ENCODE measurements at places on chromosomes 11 and 22.
A peak's percentile ranks its signal among the peaks of the same experiment; 100 is the strongest.

DNA sequence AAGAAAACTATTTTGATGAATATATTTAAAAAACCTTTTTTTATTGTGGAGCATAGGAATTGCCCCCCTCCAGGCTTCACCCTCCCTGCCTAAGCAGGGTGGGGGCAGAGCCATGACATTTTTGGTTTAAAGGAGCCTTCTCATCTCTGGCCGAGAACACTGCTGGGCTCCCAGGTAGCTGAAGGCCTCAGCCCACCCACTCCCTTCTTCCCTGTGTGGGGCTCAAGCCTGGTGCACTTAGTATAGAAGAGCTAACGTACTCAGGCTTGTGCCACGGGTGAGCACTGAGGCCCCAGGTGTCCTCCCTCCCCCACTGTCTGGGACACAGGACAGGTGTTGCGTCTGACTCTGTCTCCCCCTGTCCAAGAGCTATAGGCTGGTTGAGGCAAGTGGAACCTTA lies 2.2 kb upstream of the IL18BP start:
- no peak for DNase-seq

GRCh38 chr22:29300467-29300806 lies 6.0 kb upstream of the GAS2L1 start:
- DNase-seq = no peak

DNA sequence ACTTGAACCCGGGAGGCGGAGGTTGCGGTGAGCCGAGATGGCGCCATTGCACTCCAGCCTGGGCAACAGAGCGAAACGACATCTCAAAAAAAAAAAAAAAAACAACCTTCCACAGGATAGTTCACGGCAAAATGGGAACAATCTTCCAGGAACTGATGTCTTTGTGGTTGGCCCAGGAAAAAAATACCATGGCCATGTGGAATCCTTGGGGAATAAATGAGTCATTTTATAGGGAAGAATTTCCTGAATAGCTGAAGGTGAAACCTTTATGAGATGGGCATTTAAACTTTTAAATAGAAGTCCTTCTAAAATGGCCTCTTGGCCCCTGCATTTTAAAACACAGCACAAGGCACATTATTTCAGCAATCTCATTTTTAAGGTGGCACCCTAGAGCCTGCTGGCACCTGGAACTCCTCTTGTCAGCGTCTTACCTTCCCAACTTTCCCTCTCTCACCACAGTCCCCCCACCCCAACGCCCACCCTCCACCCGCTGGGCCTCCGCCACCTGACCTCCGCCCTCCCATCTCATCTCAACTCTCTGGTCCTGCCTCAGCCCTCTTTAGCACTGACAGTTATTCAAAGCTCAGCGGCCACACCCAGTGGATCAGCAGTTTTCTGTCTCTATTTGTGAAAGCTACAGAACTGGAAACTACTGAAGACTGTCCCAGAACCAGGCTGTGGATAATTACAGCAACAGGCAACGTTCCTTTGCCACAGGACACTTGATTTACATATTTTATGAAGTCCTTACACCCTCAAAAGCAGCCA lies 43.1 kb downstream of the SCGB1A1 start:
- DNase-seq = no peak

GRCh38 chr11:117380676-117381075 lies 53.0 kb downstream of the CEP164 start:
- DNase-seq = no peak

GRCh38 chr11:65452806-65453490 lies 30.4 kb downstream of the NEAT1 start:
- DNase-seq = no peak

DNA sequence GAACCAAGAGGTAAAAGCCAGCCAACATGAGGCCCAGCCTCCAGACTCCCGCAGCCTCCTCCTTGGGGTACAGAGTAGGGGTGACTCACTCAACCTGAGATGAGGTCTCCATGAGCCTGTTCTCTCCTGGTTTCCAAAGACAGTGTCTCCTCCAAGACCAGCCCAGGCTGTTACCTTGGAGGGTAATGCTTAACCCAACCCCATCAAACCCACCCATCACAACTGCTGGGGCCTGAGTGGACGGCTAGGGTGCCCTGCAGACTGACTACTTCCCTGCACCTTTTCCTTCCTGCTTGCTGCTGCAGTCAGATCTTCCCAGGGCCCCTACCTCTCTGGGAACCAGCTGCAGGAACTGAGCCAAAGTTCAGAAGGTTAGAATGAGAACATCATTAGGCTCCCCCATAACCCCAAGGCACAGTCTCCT lies 5.1 kb upstream of the NOL12 start:
- DNase-seq = no peak

DNA sequence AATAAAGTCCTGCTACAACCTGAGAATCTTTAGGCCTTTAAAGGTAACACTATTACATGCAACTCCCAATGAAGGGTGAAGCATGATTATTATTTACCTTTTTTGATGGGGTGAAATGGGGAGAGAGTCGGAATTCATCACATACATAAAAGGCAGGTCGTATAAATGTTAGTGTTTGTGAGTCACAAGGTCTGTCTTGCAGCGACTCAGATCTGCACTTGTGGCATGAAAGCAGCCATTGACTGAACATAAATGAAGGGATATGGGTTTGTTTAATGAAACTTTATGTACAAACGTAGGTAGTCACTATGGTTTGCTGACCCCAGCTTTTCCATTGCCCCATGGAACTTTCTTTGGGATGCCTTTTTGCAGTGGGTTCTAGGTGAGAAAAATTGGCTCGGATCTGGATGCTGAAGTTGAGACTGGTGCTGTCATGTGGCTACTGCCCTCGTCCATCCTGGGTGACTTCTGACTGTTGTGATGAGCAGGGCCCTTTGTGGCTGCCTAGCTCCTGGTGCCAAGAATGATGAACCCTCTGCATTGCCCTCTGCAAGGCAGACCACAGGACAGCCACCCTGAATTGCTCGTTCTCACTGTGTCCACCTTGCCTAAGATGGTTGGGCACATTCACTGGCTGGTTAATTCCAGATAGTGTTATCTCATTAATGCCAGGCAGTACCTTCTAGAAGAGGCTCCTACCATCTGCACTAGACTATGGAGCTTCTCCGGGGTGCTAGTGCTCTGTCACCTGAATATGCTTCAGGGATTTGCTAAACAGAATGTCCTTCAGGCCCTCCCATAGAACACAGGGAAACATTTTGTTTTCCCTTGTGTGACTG lies 11.3 kb downstream of the GGTLC2 start:
- no peak for DNase-seq

- no peak for DNase-seq
Measured at GRCh38 chr11:70627219-70627618, 228.9 kb downstream of the CTTN start.

- peak; percentile 39 for DNase-seq
Measured at GRCh38 chr22:39900306-39901227, at the start of gene GRAP2. Gene GRAP2, plus strand, starts transcription at chr22:39901084. Its CDS starts 46,023 bp downstream, at chr22:39947107.

GRCh38 chr11:128776069-128776423 lies 82.2 kb downstream of the FLI1 start:
- DNase-seq = peak; percentile 35

- DNase-seq = no peak
Measured at GRCh38 chr11:112731538-112731937, 229.7 kb upstream of the NCAM1 start.

DNA sequence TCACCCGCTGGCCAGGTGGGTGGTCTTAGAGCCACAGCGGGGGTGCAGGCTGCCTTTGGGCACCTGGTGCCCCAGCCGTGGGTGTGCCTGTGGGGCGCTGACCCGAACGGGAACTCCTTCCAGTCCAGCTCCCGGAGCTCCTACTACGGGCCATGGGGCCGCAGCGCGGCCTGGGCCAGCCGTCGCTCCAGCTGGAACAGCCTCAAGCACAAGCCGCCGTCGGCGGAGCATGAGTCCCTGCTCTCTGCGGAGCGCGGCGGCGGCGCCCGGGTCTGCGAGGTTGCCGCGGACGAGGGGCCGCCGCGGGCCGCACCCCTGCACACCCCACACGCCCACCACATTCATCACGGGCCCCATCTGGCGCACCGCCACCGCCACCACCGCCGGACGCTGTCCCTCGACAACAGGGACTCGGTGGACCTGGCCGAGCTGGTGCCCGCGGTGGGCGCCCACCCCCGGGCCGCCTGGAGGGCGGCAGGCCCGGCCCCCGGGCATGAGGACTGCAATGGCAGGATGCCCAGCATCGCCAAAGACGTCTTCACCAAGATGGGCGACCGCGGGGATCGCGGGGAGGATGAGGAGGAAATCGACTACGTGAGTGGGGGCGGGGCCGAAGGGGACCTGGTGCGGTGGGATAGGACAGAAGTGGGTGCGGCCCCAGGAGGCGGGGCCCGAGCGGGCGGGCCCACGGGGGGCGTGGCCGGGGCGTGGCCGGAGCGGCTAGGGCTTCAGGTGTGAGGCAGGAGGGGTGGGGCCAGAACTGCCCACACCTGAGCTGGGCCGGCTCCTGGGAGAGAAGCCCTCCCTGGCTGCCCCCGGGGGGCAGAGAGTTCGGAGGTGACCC lies 91.5 kb downstream of the CACNA1I start:
- peak; percentile 74 for DNase-seq

- DNase-seq = peak; percentile 41
Measured at GRCh38 chr11:122981388-122982264, at the start of gene BSX. Gene BSX, minus strand, starts transcription at chr11:122981834. Its CDS starts 163 bp downstream, at chr11:122981671.

DNA sequence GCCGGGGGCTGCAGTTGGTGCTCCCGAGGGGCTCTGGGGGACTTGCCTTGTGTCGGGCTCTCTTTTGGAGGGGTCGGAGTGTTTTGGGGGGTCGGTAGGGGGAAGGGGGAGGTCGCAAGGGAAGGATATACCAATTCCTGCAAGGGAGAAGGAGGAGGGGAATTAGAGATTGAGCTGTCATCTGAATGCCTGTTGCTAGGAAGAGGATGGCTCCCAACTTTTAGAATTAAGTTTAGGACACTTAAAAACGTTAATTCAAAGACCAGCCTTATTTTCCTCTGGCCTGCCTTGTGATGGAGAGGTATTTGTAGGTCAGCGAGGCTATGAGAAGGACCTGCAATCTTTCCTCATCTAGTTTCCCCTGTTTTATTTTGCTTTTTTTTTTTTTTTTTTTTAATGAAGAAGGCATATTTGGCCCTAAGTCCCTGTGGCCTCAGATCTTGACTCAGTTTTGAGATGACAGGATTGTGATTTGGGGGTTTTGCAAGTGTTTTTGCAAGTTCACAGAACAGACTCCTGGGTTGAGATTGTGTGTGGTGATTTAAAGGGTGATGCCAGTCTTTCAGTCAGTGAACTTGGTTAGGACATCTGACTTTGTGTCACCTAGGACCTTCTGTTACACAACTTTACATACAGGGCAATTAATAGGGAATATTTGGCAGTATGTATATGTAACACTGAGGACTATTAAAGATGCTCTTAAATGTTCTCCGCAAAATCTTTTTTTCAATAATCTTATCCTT lies 672 bp downstream of the TMEM135 start:
- DNase-seq = no peak

DNA sequence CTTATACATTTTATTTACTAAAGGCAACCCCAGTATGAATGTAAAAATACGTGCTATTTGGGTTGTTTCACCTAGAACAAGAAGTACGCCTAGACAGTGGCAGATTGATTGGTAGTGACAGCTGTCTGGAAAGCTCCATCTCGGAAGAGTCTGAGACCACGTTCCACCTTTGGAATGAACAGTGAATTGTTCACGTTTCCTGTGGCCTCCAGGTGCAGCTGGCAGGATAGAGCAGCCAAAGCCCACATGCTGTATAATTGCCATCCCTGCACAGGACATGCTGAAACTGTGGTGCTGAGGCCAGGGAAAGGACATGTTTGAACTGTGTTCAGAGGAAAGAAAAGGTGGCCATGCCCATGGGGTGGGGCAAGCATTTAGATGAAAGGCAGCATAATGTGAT lies 218.7 kb upstream of the MTNR1B start:
- DNase-seq = no peak

DNA sequence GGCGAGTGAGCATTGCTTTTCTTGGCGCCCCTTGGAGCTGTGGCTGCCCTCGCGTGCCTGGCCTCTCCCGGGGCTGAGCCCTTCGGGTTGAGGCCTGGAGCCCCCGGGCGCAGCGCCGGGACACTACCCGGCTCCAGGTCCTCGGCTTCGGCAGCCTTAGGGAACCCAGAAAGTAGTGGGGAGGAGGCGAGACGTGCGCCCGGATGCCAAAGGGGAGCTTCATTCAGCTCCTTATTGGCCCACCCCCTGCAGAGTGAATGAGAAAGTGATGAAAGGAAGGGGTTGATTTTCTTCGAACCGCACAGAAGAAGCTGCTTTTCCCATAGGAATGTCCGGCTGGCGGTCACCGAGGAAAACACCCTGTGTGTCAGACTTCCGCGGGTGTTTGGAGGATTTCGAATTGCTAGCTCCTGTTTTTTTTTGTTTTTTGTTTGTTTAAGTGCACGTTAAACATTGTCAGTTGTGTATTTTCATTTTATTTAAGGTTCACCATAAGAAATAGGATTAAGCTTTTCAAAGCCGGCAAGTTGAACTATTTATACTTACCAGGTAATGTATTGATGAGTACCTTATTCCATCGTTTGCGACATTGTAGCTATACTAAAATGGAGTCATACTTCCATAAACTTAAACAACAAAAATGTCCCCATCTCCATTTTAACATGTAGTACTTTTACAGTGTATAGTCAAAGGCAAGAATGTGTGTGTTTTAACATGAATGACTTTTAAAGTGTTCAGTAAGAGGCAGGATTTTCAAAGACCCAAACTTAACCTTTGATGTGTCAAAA lies 841 bp upstream of the EIF4G2 start:
- DNase-seq = peak; percentile 33

GRCh38 chr22:46728470-46728869 lies 9.6 kb downstream of the CERK start:
- DNase-seq = no peak

- no peak for DNase-seq
Measured at GRCh38 chr11:122686111-122686510, 30.6 kb downstream of the UBASH3B start.

GRCh38 chr11:118572981-118573550 lies 857 bp downstream of the ARCN1 start:
- no peak for DNase-seq

DNA sequence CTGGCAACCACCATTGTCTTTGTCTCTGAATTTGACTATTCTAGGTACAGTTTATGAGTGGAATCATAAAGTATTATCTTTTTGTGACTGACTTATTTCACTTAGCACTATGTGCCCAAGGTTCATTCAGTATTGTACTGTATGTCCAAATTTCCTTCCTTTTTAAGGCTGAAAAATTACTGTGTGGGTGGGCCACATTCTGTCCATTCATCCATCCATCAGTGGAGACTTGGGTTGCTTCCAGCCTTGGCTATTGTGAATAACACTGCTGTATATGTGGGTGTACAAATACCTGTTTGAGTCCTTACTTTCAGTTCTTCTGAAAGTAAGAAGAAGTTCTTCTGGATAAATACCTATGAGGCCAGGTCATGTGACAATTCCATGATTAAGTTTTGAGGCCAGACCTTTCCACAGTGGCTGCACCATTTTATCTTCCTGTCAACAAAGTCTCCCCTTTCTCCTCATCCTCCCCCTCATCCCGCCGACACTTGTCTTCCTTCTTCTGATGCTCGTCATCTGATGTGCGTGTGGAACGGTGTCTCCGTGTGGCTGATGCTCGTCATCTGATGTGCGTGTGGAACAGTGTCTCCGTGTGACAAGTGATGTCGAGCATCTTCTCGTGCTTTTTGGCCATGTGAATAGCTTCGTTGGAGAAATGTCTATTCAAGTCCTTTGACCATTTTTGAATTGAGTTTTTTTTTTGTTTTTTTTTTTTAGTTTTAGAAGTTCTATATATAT lies 49.5 kb downstream of the SBF1 start:
- DNase-seq = no peak
